ENCODE measurements at places on chromosomes 6 and 20.

- DNase-seq: no peak
Observed at GRCh38 chr6:99912657-99913056, 81.4 kb downstream of the MCHR2 start.

DNA sequence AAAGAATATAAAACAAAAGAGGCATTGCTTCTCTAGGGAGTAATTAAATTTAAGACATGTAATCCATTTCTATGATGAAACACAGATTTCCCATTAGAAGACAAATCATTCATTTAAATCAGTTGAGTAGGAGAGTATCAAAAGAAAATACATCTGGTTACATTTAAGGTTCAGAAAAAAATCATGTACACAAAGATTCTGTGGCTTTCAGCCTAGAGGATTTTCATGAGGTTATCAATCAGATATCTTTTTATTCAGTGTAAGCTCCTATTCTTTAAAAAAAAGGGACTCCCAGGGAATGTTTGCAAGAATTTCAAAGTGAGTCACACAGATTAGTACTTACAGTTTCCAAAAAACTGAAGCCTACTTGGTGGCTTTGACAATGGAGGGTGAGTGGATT is 24.9 kb downstream of the COL21A1 start:
- DNase-seq: no peak

- DNase-seq: no peak
Observed at GRCh38 chr20:57581202-57582028, 20.5 kb downstream of the PCK1 start.

DNA sequence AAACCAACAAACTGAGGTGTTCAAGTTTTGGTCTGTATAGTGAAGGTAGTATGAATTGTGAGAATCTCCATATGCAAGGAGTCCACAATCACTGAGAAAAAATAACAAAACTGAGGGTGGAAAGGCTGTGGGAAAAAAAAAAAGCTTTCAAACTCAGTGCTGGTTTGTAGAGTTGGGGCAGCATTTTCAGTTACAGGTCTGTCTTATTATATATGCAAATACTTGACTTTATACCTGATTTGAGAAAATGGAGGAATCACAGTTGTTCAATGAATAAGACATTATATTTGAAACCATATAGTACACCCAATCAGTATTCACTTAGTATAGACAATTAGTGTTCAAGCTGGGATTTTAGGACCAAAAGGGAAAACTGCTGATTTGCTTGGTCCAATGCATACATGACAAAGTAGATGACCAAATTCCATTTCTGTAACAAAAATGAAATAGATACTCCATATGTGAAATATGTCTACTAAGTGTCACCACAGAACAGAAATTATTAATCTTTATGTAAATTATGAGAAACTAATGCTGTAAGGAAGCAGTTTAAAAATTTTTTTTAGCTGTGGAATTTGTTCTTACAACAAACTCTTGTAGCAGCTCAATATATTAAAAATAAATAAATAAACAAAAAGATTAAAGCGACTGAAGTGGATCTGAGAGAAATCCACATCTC is 187.7 kb downstream of the ASCC3 start:
- no peak for DNase-seq

DNA sequence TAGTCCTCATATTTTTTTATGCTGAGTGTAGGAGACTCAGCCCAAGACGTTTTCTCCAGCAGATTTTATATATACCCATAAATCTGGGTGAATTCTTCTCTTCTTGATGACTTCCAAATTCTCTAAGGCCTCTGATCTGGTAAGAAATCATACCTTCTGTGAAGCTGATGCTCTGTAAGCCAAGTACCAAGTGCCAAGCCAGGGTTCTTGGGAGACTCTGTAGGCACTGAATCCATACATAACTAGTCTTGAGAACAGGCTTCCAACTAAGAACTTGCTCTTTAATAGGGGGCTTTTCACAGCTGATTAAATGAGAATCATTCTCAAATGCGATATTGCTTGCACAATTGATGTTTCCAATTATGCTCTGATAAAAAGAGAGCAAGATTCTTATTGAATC is 87.6 kb downstream of the PRKN start:
- DNase-seq: no peak

- DNase-seq: no peak
Observed at GRCh38 chr6:24821860-24822444, 23.2 kb upstream of the ARMH2 start.

DNA sequence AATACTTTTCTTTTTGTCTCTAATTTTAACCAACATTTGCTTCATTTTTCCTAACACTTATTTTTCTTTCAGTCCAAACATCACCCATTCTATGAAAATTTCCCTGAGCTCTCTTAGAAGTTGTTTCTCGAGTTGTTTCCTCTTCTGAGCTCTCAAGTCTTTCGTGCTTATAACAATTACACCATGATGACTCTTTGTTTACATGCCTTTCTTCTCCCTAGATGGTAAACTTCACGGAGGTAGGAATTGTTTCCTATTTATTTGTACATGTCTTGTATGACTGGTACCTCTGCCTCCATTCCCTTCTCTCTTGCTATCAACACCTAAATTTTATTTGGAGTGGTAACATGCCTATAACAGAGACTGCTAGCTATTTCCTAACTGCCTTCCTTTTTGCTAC is 6.4 kb downstream of the BLOC1S5 start:
- DNase-seq: no peak

DNA sequence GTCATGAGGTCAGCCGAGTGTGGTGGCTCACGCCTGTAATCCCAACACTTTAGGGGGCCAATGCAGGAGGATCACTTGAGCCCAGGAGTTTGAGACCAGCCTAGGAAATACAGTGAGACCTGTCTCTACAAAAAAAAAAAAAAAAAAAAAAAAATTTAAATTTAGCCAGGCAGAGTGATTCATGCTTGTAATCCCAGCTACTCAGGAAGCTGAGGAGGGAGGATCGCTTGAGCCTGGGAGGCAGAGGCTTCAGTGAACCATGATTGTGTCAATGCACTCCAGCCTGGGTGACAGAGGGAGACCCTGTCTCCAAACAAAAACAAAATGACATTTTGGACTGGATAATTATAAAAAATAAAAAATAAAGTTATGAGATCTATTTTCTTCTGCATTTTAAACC is 56.2 kb downstream of the ADGRF1 start:
- DNase-seq: no peak

- no peak for DNase-seq
Observed at GRCh38 chr20:40646361-40646760, 42.7 kb downstream of the MAFB start.

GRCh38 chr6:87731080-87731479 is 29.0 kb upstream of the AKIRIN2 start:
- no peak for DNase-seq

DNA sequence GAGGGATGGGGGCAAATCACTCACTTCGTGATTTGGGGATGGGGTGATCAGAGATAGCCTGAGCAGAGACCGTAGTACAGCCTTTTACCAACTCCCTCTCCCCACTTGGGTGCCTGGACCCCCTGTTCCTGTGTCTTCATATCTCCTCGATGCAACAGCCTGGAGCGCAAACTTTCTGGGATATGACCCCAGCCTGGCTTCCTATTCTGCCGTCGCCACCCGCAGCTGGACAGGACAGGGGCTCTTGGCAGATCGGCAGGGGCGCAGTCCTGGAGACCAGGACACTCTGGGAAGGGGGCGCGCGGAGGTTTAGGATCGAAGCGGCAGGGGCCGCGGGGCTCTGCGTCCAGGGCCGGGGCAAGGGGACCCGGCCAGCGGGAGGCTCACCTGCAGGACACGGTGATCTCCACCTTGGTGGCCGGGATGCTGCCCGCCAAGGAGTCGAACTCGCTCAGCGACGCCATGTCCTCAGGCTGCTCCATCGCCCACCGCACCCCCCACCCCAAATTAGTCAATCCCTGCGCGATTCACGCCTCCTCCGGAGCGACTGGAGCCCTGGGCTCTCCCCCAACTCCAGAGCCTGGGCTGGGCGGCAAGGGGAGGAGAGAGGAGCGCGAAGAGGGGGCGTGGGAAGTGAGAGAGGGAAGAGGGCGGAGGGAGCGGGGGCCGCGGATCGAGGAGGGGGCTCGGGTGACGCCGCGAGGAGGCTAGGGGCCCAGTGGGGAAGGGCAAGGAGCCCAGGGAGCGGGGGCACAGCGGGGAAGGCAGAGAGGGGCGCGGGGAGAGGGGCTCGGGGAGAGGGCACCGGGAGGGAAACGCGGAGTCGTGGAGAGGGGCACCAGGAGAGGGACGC is at the start of gene CPNE5:
Gene CPNE5, minus strand, starts transcription at position 549 of the 853 bp plus-strand sequence. Its CDS starts 67 bp downstream, at position 482.
- DNase-seq: no peak

DNA sequence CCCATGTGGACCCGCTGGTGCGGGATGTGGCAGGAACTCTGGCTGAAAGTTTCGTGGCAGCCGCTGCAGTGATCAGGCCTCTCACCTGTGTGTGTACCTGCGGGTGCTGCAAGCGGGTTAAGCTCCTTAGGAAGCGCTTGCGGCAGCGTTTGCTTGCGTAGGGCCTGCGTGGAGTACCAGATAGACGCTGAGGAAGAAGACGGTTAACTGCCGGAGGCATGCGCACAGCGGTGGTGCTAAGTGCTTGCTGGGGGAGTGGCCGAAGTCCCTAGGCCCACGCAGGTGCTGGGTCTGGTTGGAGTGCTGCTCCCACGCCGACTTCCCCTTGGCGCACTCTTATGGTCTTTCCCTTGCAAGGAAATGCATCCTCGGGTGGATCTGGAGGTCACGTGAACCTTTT is 23.0 kb downstream of the ZSCAN31 start:
- no peak for DNase-seq

DNA sequence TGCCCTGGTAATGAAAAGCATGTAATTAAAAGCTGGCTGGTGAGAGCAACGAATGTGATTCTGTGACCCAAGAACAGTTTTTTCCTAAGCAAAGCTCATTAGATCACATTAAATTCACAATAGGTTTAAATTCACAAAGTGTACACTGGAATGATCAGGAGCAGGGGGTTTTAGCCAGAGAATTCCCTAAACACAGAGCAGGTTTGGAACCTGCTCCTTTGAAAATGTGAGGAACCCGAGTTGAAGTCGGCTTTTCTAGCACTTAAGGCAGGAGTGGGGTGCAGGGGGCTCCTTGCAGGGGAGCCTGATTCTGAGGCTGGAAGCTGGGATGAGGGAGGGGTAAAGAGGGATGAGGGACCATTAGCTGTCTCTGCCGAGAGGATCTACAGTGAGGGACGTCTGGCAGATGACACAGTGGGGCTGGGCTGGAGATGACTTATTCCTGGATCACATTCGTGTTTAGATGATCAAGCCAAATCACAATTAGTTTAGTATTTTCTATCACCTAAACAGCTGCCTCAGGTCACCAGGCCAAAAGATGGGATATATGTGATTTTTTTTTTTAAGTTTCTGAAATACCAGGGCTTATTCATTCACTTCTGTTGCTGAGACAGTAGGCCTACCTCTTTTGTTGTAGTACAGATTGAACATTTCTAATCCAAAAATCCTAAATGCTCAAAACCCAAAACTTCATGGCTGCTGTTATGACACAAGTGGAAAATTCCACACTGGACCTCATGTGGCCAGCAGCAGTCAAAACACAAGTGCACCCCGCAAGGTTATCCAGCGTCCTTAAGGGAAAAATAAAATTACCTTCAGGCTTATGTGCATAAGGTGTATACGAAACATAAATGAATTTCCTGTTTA is 93.1 kb upstream of the HIVEP1 start:
- no peak for DNase-seq

DNA sequence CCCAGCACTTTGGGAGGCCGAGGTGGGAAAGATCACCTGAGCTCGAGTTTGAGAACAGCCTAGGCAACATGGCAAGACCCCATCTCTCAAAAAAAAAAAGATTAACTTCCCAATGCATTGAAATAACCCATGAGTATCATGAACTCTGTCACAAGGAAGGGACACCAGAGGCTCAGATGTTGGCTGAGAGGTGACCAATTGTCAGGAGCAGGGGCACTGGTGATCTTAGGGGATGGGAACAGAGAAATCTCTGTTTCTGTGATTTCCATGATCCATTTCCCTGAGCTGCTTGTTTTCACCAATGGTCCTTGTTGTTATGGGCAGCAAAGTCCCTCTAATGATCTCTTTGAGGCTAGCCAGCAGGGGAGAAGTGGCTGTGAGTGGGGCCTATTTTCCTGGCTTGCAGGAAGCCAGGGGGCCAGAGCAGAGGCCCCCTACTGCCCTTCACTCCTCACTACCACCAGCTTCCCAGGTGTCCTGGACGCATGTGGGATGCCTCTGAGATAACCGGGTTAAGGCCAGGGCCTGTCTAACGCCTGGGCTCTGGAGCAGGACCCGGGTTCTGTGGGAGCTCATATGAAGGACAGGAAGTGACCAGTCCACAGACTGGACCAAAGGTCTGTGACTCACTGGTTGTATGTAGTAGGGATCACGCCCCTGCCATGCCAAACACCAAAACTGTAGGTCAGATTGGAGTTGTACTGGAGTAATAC is 54.4 kb downstream of the PCNA start:
- DNase-seq: no peak

- DNase-seq: no peak
Observed at GRCh38 chr6:155455766-155456165, at the start of gene NOX3. NOX3 (minus strand) TSS chr6:155455839; CDS start chr6:155455800, 39 bp downstream.

- DNase-seq: no peak
Observed at GRCh38 chr6:9028086-9028485, 592.7 kb upstream of the SLC35B3 start.

GRCh38 chr20:10739134-10739533 is 65.3 kb upstream of the JAG1 start:
- DNase-seq: no peak

DNA sequence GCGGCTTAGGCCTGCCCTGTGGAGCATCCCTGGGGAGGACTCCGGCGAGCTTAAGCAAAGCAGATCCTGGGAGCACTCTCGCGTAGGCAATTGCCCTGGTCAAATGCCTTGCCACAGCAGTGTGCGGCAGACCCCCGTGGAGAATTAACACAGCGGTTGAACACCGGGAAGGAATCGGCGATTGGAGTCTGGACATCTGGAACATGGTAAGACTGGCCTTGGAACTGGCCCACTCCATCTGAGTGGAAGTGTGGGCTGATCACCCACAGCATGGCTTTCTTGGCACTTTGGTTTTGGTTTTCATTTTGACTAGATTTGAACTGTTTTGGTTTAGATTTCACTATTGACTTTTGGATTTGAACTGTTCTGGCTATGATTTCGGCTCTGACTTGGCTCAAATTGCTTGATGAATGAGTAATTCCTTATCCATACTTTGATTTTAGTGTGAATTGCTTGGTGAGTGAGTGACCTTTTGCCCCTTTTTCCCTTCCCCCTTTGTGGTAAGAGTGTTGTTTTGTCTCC is 300.7 kb downstream of the RNGTT start:
- DNase-seq: no peak

DNA sequence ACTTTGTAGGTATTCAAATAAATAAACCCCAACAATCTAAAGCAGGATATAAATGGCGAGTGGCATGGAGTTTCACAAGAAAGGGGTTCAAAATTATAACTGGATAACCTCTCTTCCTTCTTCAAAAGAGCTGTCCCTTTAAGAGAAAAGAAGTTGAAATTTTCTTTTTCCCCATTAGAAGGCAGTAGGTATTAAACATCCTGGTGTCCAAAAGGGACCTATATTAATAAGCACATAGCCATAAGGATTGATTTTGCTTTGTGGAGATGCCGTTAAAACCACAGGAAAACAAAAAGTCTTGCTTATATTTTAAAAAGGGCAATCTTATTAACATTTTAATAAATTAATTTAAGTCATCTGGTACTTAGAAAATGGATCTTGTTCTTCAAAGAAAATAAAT is 76.5 kb downstream of the LYRM4 start:
- no peak for DNase-seq

- no peak for DNase-seq
Observed at GRCh38 chr20:37850724-37851355, 52.1 kb upstream of the VSTM2L start.

- DNase-seq: no peak
Observed at GRCh38 chr6:41757271-41757670, 10.1 kb upstream of the PGC start.
